Anterior cingulate cortex (tissue), 58 donors: ENCODE measurements at places on chromosomes 5 and 9.

DNA sequence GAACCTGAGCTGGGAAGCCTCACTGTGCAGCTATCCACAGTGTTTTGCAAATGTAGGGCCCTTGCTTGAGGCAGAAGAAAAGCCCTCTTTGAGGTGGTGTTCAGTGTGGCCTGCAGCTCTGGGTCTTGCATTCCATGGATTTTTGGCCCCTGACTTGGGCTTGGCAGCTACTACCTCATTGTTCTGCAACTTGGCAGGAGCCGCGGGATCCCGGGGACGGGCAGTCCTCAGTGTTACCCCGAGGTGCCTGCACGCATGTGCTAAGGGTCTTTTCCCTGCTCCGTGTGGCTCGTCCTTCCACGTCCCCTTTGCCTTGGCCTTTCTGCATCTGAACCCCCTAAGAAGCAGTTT lies 39.8 kb downstream of the NEK6 start:
- no peak for DNase-seq

- DNase-seq: peak; percentile 34
Measured at GRCh38 chr9:109166771-109167601, at the start of gene FRRS1L. TSS of gene FRRS1L (minus strand) at chr9:109167249. CDS start at chr9:109167138, 111 bp downstream.

DNA sequence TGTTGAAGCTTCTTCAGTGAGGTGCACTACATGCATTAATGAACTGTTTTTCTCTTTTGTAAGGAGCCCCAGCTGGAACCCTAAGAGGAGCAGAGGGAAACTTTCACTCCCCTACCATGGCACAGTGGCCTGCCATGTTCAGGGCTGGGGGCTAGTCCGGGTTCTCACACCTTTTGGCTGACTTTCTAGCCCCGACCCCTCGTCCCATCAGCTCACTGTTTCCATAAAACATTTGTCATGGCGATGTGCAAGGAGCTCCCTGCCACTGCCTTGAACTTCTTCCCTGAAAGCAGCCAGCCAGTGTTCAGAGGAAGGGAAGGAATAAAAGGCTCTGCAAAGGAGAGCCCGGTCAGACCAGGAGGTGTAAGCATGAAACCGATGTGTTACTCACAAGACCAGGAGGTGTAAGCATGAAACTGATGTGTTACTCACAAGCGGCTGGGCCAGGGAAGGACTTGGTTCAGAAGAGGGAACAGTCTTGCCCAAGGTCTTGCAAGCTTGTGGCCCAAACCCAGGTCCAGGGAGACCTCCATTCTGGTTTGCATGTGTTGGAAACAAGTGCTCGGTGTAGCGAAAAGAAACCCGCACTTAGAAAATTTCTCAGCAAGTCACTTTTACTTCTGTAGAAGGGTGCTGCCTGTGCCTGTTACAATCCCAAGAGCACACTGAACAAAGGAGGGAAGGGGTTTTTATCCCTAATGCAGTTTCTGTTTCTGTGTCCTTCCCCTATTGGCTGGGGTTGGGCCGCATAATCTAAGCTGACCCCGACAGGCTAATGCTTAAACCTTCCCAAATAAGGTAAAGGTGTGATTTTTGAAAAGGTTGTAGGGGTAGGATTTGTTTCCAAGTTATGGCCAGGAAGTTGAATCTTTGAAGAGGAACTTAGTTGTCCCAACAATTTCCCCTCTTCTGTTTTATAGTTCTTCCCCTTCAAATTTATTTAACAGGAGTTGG lies 3.4 kb upstream of the ABO start:
- no peak for DNase-seq

GRCh38 chr5:122545986-122546385 lies 228.9 kb upstream of the SNX2 start:
- DNase-seq: no peak

GRCh38 chr5:116415989-116416388 lies 158.6 kb downstream of the SEMA6A start:
- DNase-seq: no peak

DNA sequence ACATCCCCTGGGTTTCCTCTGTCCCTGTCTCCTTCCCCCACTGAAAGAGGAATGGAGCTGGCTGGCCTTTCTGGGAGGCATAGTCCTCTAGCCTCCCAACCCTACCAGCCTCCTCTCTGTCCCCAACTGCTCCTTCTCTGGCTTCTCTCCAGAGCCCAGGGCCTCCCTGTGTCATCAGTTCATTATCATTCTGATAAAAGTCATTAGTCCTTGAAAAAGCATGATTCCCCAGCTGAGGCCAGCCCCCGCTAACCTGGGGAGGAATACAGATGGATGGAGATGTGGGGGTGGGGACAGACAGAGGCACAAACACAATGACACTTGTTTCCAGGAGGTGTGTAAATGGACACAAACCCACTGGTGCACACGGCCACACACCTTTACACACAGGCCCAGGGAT lies 73.6 kb upstream of the HSPA9 start:
- DNase-seq: no peak

GRCh38 chr9:96510258-96510657 lies 60.3 kb downstream of the HABP4 start:
- no peak for DNase-seq

GRCh38 chr5:157204765-157205164 lies 24.1 kb downstream of the ITK start:
- no peak for DNase-seq

- no peak for DNase-seq
Measured at GRCh38 chr9:83572524-83572923, 34.3 kb upstream of the FRMD3 start.

- peak; percentile 45 for DNase-seq
Measured at GRCh38 chr5:127068493-127069214, 4.6 kb downstream of the C5orf63 start.

- no peak for DNase-seq
Measured at GRCh38 chr9:21454149-21454548, 13.9 kb downstream of the IFNA1 start.

- DNase-seq: no peak
Measured at GRCh38 chr9:135815830-135816650, 91.3 kb downstream of the CAMSAP1 start.

DNA sequence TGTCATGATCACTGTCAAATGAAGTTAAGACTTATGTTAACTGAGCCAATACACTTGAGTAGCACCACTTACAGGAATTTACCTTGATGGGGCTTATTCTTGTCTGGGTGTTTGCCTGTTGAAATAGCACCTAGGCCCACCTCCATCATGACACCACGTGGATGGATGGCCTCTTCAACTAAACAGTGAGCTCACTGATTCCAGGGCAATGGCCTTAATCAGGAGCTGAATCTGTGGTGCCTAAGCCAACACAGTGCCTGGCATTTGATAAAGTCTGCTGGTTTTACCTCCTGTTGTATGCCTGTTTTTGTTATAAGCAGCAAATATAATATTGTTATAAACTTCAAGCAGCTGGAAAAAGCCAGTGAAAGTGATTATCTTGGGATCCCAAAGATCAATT lies 190.5 kb downstream of the LURAP1L start:
- no peak for DNase-seq

DNA sequence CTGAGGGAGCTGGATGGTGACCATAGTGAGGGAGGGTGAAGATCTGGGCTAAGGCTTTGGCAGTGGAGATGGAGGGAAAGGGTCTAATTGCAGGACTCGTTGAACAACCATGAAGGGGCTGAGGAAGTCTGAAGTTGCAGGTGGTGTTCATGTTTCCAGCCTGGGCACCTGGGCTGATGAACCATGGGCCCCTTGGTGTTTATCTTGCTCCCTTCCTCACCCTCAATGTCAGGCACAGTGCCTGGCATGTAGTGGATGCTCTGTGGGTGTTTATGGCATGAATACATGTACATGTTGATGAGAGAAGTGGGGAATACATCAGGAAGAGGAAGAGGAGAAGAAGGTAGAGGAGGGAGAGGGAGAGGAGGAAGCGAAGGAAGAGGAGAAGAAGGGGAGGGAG lies 31.3 kb upstream of the COL15A1 start:
- no peak for DNase-seq

- DNase-seq: no peak
Measured at GRCh38 chr5:134136221-134136631, 21.7 kb downstream of the TCF7 start.

GRCh38 chr5:41796061-41796460 lies 74.2 kb downstream of the OXCT1 start:
- no peak for DNase-seq

DNA sequence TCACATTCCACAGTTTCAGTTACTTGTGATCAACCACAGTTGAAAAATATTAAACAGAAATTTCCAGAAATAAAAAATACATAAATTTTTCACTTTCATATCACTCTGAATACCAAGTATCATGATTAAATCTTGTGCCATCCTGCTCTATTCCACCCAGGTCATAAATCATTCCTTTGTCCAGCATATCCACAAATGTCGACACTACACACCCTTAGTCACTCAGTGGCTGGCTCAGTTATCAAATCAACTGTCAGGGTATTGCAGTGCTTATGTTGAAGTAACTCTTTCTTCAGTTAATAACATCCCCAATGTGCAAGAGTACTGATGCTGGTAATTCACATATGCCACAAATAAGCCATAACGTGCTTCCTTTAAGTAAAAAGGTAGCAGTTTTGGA lies 115.7 kb downstream of the FBXL17 start:
- no peak for DNase-seq

- peak; percentile 27 for DNase-seq
Measured at GRCh38 chr5:36523926-36524325, 82.5 kb upstream of the SLC1A3 start.

DNA sequence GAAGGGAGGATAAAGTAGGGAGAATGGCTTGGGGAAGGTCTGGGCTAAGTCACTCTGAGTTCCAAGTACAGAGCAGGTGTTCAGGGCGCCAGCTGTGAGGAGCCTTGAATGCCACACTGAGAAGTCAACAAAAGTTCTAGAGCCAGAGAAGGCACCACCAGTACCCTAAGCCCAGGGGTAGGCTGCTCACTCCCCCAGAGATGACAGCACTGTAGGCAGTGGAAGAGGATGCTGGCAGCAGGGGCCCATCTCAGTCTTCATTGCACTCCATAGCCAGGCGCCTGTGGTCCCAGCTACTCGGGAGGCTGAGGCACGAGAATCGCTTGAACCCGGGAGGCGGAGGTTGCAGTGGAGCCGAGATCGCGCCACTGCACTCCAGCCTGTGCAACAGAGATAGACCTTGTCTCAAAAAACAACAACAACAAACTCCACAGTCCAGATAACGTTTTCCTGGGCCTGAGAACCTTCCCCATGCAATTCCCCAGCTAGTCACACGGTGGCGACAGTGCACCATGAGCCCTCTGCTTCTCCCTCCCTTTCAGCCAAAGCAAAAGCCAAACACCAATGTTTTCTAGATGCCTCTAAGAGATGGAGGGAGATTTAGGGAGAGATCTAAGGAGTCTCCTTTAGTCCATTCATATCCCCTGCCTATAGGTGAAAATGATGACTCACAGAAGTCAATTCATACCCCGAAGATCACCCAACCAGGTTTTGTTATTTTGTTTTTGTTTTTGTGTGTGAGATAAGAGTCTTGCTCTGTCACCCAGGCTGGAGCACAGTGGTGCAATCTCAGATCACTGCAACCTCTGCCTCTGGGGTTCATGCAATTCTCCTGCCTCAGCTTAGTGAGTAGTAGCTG lies 19.8 kb upstream of the NSD1 start:
- peak; percentile 57 for DNase-seq

DNA sequence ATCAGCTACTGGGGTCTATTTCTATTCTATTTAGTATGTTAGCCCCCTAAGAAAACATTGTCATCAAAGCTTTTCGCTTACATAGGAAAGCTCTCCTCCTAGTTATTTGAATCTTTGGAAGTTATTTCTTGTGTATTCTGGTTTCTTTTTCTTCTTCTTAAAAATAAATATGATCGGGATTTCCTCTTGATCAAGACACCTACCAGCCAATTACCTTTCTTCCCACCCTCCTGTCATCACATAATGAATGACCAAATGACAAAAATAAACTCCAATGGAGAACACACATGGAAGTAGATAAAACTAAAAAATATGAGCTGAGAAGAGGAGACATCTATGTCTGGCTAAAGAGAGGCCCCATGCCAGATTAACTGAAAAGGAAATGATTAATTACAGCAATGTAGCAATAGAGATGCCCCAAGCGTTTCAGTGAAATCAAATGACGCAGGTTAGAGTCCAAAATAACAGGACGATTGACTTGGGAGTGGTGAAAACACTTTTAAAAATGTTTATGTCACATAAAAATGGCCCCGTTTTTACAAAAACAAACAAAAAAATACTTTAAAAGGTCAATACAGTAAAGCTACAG lies 59.5 kb upstream of the PCSK1 start:
- DNase-seq: no peak

DNA sequence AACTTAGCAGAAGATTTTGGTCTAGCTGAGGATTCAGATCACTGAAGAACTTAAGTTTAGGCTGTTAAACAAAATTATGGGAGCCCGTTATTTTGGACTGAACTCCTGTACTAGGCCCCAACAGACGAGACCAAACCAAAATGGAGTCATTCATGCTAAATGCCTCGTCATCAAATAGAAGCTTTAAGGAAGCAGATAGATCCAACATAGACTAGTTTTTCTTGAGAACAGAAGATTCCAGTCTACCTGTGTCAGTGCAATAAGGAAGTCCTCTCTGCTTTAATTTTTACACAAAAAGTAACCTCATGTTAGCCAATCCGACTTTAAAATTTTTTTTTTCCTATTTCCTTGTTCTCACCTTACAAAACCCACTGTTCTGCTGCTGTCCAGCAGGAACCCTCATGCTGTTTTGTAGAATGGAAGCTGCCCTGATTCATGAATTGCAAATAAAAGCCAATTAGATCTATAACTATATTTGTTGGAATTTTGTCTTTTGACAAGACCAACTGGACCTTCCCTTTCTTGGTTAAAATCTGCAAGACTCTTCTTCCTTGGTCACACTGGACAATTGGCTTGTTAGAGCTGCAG lies 29.0 kb upstream of the GOLM1 start:
- DNase-seq: no peak

DNA sequence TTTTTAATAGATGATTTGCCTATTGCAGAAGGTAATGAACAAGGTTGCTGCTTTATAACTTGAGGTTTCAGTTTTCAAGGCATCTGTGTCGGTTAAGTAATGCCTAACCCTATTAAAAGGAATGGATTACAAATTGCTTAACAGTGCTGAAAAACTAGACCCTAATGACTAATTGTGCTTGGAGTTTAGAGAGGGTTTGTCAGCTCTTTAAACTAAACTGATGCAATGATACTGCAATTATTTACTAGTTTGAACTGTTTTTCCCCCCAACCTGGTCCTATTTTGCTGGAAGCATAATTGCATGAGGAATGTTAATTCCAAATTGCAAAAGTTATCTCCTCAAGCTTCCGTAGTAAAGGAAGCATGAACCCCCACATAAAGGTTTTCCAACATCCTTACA lies 39.3 kb upstream of the TLX3 start:
- DNase-seq: no peak

DNA sequence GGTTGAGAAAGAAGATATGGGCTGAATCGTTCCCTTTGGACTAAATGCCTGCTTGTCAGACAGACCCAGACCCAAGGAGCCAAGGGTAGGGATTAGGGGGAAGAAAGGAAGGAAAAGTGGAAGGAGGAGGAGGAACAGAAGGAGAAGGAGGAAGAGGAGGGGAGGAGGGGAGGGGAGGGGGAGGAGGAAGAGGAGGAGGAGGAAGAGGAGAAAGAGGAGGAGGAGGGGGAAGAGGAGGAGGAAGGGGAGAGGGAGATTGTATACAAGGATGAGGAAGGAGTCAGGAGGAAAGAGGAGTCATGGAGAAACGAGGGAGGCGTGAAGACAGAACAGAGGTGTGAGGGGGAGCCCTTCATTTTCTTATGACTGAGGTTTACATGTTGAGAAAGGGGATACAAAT lies 46.9 kb upstream of the DNAH5 start:
- no peak for DNase-seq
